ENCODE measurements at places on chromosomes 12 and 14. TPM values are rescaled to one million over a fixed set of nuclear protein-coding genes. Genes with fewer than 3 reads are reported as not detected.

DNA sequence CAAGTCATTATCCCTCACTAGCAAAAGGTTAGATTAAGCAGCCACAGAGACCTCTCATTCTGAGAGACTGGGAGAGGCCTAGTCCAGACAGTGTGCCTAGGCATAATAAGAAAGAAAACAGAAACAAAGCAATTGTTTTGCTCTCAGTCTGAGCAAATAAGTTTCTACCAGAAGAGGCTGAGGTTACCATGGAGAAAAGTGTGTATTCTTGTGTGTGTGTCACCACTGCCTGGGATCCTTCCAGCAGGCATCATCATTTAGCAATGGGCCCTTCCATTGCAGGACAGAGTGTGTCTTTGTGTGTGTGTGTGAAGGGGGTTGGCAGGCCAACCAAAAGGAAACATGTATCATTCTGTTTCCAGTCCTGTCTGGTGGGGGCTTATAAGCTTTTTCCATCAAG lies 3.7 kb downstream of the EFS start:
- DNase-seq, result no peak

IGFBP6 gene
- total RNA-seq, result 55.3 TPM

DNA sequence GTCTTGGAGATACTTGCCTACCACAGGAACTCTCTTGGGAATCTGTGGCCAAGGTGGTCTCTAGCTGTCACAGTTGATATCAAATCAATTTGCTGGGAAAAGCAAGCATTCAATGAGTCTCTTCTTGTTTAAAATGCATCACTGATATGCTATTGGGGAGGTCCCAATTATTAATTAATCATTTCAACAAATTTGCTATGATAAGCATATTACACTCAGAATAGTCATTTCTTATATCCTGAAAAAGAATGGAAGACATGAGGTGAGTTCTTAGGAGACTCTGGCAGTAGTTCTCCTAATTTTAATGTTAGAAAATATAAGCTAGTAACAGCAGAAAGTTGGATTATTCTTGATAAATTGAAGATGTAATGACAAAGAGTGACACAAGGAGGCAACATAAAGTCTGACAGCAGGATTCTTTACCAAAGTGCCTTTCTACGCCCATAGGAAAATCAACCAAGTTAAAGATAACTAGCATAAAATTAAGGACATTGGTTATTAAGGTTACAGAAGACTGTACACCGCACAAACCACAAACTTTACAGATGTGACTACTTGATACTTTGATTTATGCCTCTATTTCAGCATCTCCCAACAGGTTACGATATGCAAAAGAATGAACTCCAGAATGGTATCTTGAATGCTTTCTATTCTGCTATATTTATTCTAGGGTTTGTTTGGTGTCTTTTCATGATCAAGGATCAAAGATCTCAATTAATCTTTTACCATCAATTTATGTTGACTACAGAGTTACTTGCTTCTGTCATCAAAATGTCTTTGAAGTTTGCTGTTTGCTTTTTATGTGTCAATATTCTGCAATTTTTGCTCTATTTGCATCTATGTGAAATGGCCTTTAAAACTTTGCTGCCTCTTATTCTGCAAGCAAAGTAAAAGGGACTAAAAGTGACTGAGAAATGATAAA lies 349.6 kb upstream of the CLEC14A start:
- DNase-seq, result no peak

CLECL1 gene
- not detected for total RNA-seq

DNA sequence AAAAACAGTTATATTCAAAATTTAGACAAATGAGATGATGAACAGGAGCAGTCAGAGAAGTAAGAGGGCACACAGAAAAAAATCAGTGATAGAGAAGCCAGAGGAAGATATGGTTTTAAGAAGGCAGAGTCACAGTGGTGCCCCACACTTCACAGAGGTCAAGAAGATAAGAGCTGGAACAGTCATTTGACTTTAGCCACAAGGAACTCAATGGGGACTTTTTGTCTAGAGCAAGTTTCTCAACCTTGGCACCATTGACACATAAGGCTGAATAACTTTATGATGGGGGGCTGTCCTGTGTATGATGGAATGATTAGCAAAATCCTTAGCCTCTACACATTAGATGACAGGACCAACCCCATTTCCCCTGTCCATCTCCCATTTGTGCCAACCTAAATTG lies 172.8 kb upstream of the PLEKHG7 start:
- DNase-seq, result no peak

PHLDA1 gene
- total RNA-seq, result 147 TPM

MDM2 gene
- 246 TPM for total RNA-seq

DENND5B gene
- 10.7 TPM for total RNA-seq

DNA sequence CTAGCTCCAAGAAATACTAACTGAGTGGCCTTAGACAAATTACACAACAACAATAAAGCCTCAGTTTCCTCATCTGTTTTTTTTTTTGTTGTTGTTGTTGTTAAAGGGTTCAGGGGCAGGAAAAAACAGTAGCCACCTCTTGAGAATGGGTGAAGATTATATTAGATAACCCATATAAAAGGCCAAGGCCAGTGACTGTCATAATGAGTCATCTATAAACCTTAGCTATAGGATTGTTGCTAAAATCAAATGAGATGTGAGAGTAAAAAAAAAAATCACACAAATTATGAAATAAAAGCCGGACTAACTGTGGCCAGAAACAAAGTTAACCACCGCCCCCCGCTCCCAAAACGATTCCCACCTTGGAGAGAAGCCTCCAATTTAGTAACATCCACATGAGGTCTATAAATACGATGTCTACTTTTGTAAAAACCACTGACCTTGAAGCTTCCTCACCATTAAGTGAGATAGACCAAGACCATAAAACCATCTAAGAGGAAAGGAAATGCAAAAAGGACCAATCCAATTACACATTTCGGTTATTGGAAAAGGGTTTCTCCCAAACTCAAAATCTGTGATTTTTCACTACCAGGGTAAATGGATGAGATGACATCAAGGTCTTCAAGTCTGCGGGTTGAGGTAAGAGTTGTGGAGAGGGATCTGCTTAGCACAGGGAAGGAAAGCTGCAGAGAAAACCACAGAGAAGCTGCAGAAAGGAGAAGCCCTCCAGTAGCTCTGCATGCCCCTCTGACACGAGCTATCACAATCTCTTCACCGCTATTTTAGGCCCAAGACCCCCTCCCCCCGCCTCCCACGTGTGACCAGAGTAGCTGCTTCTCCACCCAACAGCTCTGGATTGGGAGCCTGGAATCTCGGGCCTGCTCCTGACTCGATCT lies 1.0 kb downstream of the NAA25 start:
- DNase-seq, result no peak

DNA sequence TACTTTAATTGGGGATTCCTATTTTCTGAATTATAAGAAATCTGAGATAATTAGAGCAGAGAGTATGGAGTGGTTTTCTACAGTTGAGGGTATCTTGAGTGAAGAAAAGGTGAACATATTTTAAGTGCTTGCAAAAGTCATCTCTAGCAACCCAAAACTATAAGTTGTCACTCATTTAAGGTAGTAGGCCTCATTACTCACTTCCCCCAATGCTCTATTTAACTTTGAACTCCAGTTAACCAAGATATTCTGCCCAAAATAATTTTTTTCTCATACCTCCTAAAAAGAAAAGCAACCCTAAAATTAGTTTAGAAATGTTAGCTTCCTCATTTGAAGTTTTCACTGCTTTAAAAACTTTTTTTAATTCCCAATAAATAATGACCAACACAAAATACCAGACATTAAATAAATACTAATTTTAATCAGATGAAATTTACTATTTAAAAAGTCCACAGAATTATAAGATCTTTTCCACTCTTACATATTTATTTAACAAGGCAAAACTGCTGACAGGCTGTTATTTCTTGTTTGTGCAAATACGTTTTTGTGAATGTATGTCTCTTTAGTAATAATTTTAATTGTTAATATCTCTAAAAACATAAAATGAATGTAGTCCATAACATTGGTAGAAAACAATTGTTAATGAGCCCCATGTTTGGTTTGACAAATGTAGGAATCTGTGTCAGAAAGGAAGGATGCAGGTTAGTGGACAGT lies 47.8 kb downstream of the VRK1 start:
- DNase-seq, result no peak

DNA sequence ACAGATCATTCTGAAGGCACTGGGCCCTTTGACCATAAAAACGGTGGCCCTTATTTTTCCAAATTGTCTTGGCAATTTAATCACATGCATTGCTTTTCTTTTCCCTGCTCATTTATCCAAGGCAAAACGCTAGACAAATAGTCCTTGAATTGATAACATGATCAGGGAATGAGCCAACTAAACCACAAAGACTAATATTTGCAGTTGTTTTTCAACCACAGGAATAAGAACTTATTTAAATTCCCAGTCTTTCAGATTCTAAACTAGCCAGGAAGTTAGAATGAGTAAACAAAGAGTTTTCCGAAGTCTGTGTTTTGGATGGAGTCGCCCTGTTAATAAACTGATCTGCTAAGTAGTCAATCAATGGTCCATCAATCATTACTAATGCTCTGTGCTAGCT lies 14.9 kb downstream of the TBX5 start:
- no peak for DNase-seq

GRCh38 chr12:93306636-93307035 lies 71.1 kb upstream of the NUDT4 start:
- no peak for DNase-seq

SLC2A3 gene
- 25.8 TPM for total RNA-seq
